ENCODE measurements at places on chromosomes 12 and 14. TPM values are rescaled to one million over a fixed set of nuclear protein-coding genes. Genes with fewer than 3 reads are reported as not detected.

FGF23 gene
- total RNA-seq = not detected

PLD4 gene
- total RNA-seq = 0.09 TPM

PUS1 gene
- 12.5 TPM for total RNA-seq

ASIC1 gene
- total RNA-seq = 2.1 TPM

B4GALNT3 gene
- not detected for total RNA-seq

GALNT4 gene
- total RNA-seq = 15.6 TPM

ABCD2 gene
- total RNA-seq = 0.09 TPM

TGFB3 gene
- 12.2 TPM for total RNA-seq

PGF gene
- total RNA-seq = 3.5 TPM

ACSS3 gene
- total RNA-seq = 22.3 TPM

HIGD1C gene
- total RNA-seq = not detected

MYH6 gene
- not detected for total RNA-seq

MYO1H gene
- total RNA-seq = not detected

SSTR1 gene
- 3.0 TPM for total RNA-seq

GPRC5D gene
- not detected for total RNA-seq

CISTR gene
- total RNA-seq = not detected

CNOT2 gene
- total RNA-seq = 139 TPM

DIO2 gene
- 14.1 TPM for total RNA-seq

RDH16 gene
- total RNA-seq = 0.14 TPM

ATG2B gene
- total RNA-seq = 22.0 TPM

Measured in smooth muscle cell of bladder (primary cell).